Kidney (tissue), 22 donors: ENCODE measurements at places on chromosomes 7 and 10.
A peak's percentile ranks its signal among the peaks of the same experiment; 100 is the strongest.

DNA sequence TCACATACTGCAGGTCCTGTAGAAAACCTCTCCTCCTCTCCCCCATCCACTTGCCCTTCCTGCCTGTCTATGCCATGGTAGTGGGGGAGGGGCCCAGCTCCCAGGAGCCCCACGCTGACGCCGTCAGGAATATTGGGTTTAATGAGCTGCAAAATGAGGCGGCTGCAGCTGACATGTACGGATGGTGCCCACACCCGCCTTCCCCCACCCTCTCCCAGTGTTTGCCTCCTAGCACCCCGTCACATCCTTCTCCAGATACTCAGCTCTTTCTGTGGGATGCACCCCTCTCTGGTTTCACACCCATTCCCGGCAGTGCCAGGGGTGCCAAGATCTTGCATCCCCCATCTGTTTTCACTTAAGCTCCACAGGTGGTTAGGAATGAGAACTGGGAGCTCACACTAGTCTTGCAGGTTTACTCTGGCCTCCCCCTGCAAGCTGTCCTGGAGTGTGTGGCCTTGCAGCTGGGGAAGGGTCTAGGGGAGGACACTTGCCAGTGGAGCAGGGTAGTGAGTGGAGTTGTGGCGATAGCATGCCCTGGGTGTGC lies 26.1 kb downstream of the GBX1 start:
- peak; percentile 49 for DNase-seq

- no peak for DNase-seq
Measured at GRCh38 chr7:12623885-12624498, 53.5 kb downstream of the SCIN start.

GRCh38 chr7:34673066-34673465 lies 15.0 kb downstream of the NPSR1 start:
- no peak for DNase-seq

GRCh38 chr7:97635622-97636021 lies 96.3 kb upstream of the TAC1 start:
- DNase-seq = no peak

DNA sequence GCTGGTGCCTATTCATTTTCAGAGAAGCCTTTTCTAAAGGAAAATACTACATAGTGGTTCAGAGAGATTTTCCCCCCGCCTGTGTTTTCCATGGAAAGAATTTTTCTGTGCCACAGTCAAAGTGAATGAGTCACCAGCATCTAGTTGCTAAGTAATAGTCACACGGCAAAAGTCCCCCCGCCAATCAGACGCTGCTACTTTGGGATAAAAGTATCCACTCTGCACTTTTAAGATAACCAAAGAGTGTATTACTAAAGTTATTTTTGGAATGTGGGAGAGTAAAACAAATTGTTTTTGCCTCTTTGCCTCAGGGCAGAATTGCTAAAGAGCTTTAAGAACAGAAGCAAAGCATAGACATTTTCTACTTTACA lies 23.5 kb downstream of the ABLIM1 start:
- DNase-seq = peak; percentile 75

- DNase-seq = no peak
Measured at GRCh38 chr10:111171183-111171582, 94.4 kb downstream of the ADRA2A start.

DNA sequence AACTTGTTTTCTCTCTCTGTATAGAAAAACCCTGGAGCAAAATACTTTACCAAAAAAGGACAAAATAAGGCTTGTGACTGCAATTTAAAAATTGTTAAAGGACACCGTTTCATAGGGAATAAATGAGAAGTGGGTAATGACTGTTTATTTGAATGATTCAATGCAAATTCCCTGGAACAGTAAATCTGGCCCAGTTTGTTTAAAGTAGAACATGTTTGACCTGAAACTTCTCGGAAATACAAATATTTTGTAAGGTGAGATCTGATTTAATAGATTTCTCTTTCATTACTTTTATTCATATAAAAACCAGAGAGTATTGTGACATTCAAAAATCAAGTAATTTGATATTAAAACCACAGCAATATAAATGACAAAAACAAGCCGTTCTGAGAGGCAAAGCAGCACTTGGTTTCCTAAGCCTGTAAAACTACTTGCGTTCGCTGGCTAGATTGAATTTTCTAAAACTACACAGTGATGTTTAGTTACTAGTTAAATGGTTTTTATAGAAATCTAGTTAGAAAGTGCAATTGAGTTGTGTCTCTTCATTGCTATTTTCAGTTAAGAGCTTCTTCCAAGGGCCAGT lies 76.8 kb upstream of the PITRM1 start:
- no peak for DNase-seq

- no peak for DNase-seq
Measured at GRCh38 chr7:40808378-40808942, 673.7 kb downstream of the SUGCT start.

DNA sequence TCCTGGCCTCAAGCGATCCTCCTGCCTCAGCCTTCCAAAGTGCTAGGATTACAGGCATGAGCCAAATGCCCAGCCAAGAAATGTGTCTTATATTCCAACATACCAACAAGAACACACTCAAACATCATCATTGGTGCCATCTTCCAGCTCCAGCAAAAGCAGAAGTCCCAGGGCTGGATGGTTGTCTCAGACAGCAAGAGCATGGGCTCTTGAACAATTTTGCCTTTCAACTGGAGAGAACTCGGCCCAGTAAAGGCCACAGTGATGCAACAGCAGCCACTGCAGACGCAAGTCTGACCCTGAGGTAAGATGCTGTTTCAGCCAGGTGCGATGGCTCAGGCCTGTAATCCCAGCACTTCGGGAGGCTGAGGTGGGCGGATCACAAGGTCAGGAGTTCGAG lies 52.8 kb upstream of the NFE2L3 start:
- DNase-seq = no peak

- DNase-seq = no peak
Measured at GRCh38 chr7:129205987-129206785, 17.8 kb downstream of the SMO start.

- no peak for DNase-seq
Measured at GRCh38 chr7:112965506-112965905, 121.1 kb downstream of the GPR85 start.

GRCh38 chr10:21279217-21279575 lies 246.3 kb downstream of the SKIDA1 start:
- DNase-seq = no peak

DNA sequence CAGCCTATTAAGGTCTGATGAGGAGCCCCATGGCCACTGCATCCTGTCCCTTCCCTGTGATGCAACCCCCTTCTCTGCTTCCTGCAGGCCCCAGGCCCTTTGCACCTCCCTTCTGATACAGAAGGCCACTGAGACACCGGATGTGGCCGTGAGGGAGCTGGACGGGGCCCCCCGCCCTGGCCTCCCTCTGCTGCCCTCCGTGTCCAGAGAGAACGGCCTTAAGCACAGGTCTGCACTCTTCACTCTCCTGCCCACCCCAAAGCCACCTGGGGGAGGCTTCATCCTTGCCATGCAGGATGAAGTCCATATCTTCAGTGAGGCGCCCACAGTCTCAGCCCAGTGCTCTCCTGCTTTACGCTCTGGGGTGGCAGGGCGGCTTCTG lies 86.9 kb upstream of the GNA12 start:
- no peak for DNase-seq

- DNase-seq = no peak
Measured at GRCh38 chr10:94858005-94858404, 80.5 kb upstream of the CYP2C9 start.
